ENCODE measurements at places on chromosomes 2 and 18. TPM values are rescaled to one million over a fixed set of nuclear protein-coding genes. Genes with fewer than 3 reads are reported as not detected.

DNA sequence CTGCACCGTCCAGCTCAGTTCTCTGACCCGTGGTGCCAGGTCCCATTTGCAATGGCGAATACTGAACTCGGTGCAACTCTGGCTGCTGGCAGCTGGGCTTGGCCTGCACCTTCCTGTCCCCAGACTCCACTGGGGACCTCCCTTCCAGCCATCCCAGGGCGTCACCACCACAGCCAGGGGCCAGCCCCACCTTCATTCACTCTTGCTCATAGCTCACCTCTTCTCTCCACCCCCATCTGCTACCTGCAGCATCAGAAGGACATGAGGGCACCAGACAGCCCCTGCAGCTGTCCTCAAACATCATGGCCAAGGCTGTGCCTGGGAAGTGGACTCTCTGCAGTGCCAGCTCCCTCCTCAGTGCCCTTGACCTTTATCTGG is 16.2 kb upstream of the ALPI start:
- peak; percentile 25 for DNase-seq

GRCh38 chr18:8778386-8778785 is 73.0 kb downstream of the MTCL1 start:
- DNase-seq, result no peak

GRCh38 chr2:185291035-185291647 is 447.5 kb upstream of the FSIP2 start:
- no peak for DNase-seq

GRCh38 chr18:10405816-10406663 is 48.4 kb upstream of the APCDD1 start:
- no peak for DNase-seq

SERPINB7 gene
- not detected for polyA plus RNA-seq

- no peak for DNase-seq
Observed at GRCh38 chr2:6872394-6872793, 5.2 kb upstream of the RSAD2 start.

DNA sequence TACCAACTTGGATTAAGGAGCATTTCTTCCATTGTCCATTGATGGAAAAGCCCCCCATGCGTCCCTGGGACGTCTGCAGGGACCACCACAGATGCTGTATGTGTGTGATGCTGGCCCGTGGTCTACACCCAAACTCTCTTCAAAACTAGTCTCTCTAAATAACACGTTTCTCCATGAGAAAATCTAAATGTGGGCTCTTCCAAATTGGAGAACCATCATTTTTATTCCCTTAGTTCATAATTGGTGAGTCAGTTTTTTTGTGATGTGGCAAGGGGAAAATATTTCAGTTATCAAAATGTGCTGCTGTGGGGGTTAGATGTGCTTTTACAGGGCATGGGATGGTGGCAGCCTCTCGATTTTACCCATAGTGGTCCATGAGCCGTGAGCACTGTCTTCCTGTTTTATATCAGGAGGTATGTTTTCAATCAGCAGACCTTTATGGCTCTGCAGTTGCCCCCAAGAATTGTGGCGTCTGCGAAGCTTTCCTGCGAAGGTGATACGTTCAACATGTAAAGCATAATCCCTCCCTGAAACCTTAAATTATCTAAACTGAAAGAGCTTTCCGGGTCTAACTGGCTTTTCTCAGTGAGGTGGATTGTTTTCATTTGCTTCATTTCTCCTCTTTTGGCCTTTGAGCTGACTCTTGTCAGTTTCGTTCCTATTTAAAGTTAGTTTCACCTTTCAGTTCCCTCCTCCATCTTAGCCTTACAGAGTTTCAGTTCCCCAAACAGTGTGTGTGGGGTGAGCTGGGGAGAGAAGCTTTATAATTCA is 78.4 kb downstream of the SETBP1 start:
- no peak for DNase-seq

DNA sequence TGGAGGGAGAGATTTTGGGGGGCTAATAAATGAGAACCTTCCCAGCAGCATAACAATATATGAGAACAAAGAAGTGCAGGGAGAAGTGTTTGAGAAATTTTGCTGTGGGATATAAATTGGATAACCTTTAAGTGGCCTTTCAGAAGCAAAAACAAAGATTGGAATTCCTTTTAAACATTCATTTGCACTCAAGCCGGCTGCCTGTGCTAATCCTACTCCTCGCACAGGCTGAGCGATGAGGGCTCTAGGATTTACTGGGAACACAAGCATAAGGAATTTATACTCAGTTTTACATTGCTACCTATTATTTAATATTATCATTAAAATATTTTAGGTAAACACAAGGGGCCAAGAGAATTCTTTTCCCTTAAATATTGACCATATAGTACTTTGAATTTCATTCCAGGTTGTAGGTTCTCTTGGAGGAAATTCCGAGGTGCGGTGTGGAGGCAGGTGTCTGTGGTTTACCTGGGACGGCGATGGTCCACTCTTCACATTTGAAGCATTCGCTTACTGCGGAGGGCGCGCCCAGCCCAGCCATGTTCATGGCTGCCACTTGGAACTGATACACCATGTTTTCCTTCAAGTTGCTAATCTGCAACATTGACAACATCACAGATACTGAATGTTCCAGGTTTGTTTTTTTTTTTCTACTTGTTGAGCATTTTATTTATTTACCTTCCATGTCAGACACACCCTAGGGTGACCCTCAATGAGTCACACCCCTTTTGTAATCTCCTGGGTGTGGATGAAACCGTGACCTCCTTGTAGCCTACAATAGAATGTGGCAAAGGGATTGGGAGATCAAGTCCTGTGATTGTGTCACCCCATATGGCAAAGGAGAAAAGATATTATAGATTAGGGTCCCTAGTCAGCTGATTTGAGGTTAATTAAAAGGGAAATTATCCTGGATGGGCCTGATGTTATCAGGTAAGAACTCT is 100.1 kb downstream of the MYOM1 start:
- DNase-seq, result no peak

GRCh38 chr2:98876741-98877140 is 59.3 kb downstream of the CRACDL start:
- DNase-seq, result no peak

PRSS56 gene
- 0.11 TPM for polyA plus RNA-seq

DNA sequence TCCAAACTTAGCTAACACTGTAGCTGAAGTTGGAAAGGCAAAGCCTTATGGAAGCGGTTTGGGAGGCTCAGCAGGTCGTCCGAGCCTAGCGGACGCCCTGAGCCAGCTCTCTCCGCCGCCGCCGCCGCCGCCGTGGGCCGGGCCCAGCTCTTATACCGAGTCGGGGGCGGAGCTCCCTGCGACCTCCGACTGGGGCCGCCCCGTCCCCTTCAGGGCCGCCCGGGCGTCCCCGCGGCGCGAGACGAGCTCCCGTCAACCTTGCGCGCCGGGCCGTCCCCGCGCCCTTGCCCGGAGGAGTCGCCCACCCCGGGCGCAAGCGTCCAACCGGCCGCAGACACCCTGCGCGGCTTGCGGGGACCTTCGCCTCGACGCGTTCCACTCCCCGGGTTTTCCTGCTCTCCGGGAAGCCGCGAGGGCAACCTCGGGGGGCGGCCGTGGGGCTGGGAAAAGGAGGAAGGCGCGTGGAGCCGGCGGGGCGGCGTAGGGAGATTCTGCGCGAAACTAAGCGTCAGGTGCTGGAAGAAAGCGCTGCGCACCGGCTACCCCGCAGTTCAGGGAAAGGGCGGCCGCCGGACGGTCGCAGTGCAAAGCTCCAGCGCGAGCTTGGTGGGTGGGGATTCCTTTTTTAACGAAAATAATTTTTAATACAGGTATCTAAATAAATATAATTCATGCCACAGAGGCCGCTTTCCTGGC is at the start of gene SLC40A1:
Gene SLC40A1 (minus strand): TSS at position 129 of the 696 bp plus-strand sequence. CDS start 326 bp downstream, outside the sequence.
- DNase-seq, result peak; percentile 89

REG3A gene
- polyA plus RNA-seq, result 0.27 TPM

DNA sequence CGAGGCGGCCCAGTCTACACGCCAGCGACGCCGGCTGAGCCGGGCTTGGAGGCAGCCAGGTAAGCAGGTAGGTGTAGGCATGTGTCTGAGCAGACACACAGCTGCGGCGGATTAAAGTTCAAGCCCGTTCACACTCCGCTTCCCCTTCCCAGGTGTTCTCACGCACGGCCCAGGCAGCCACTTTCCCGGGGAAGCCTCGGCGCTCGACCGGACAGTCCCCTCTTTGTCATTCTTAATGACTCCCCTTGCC is 367 bp downstream of the TGFA start:
- DNase-seq, result no peak

GRCh38 chr2:88115825-88116518 is 11.9 kb downstream of the FABP1 start:
- DNase-seq, result no peak
